ENCODE measurements at places on chromosomes 16 and 17.

- H3K4me1 ChIP-seq, result peaks cover 3% of the 10 kb centered on the region
- H3K4me3 ChIP-seq, result no peak overlapping the region
- H3K36me3 ChIP-seq, result no peaks in the 10 kb centered on the region
- no peak overlapping the region for H3K27ac ChIP-seq
- no peak for DNase-seq
Observed at GRCh38 chr16:55469821-55470532, 9.0 kb upstream of the MMP2 start.

- no peak overlapping the region for H3K27ac ChIP-seq
- H3K4me1 ChIP-seq, result peaks cover 8% of the 10 kb centered on the region
- H3K36me3 ChIP-seq, result no peaks in the 10 kb centered on the region
- H3K4me3 ChIP-seq, result no peak overlapping the region
- no peak for DNase-seq
- no peaks in the 10 kb centered on the region for H3K27me3 ChIP-seq
Observed at GRCh38 chr16:4147236-4147635, 31.0 kb upstream of the ADCY9 start.

GRCh38 chr16:88798772-88799455 lies 4.7 kb upstream of the CDT1 start:
- H3K4me3 ChIP-seq, result no peak overlapping the region
- DNase-seq, result no peak
- peaks cover 48% of the 10 kb centered on the region for H3K4me1 ChIP-seq

GRCh38 chr17:3009411-3009920 lies 53.9 kb downstream of the OR1D5 start:
- H3K4me3 ChIP-seq, result no peak overlapping the region
- H3K27me3 ChIP-seq, result no peaks in the 10 kb centered on the region
- DNase-seq, result no peak
- peaks cover 6% of the 10 kb centered on the region for H3K4me1 ChIP-seq
- peaks cover 70% of the 10 kb centered on the region for H3K36me3 ChIP-seq
- H3K27ac ChIP-seq, result peak overlapping the region; percentile 41

GRCh38 chr17:58873926-58874325 lies 118.3 kb downstream of the PPM1E start:
- no peaks in the 10 kb centered on the region for H3K27me3 ChIP-seq
- no peaks in the 10 kb centered on the region for H3K36me3 ChIP-seq
- H3K27ac ChIP-seq, result no peak overlapping the region
- peaks cover 9% of the 10 kb centered on the region for H3K4me1 ChIP-seq

GRCh38 chr16:85220125-85220839 lies 108.0 kb upstream of the CIBAR2 start:
- no peaks in the 10 kb centered on the region for H3K36me3 ChIP-seq
- H3K4me3 ChIP-seq, result no peak overlapping the region
- DNase-seq, result no peak
- H3K4me1 ChIP-seq, result no peaks in the 10 kb centered on the region
- no peaks in the 10 kb centered on the region for H3K27me3 ChIP-seq

- H3K4me1 ChIP-seq, result no peaks in the 10 kb centered on the region
- H3K4me3 ChIP-seq, result no peak overlapping the region
- no peak for DNase-seq
- H3K36me3 ChIP-seq, result no peaks in the 10 kb centered on the region
- no peaks in the 10 kb centered on the region for H3K27me3 ChIP-seq
Observed at GRCh38 chr17:73365301-73365874, 53.6 kb upstream of the CDC42EP4 start.

- peak overlapping the region; percentile 77 for H3K27ac ChIP-seq
- no peak for DNase-seq
- no peak overlapping the region for H3K4me3 ChIP-seq
- H3K4me1 ChIP-seq, result peaks cover 71% of the 10 kb centered on the region
- H3K27me3 ChIP-seq, result no peaks in the 10 kb centered on the region
Observed at GRCh38 chr17:38897176-38897575, 27.3 kb downstream of the LASP1 start.

All from CD14-positive monocyte (primary cell).